ENCODE measurements at places on chromosomes 1 and 21. TPM values are rescaled to one million over a fixed set of nuclear protein-coding genes. Genes with fewer than 3 reads are reported as not detected.

- DNase-seq = peak; percentile 67
Measured at GRCh38 chr1:169595764-169596711, 9.8 kb upstream of the F5 start.

DNA sequence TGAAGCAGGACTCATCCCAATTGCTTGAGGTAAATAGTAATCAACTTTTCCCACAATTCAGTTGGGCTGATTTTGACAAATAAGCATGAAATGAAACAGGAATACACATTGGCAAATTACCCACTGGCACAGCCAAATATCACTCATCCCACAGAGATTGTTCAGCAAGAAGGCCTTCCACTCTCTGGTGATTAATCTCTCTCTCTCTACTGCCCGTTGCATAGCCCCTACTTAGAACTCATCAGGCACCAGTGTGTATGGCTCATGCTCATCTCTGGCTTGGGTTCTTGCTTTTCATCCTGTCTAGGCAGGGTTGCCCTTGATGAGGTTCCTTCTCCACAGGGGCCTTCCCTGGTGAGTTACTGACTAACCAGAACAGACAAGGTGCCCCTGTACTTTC lies 1.1 kb downstream of the BSDC1 start:
- no peak for DNase-seq

GRCh38 chr1:172185211-172185610 lies 235.3 kb upstream of the C1orf105 start:
- no peak for DNase-seq

DNA sequence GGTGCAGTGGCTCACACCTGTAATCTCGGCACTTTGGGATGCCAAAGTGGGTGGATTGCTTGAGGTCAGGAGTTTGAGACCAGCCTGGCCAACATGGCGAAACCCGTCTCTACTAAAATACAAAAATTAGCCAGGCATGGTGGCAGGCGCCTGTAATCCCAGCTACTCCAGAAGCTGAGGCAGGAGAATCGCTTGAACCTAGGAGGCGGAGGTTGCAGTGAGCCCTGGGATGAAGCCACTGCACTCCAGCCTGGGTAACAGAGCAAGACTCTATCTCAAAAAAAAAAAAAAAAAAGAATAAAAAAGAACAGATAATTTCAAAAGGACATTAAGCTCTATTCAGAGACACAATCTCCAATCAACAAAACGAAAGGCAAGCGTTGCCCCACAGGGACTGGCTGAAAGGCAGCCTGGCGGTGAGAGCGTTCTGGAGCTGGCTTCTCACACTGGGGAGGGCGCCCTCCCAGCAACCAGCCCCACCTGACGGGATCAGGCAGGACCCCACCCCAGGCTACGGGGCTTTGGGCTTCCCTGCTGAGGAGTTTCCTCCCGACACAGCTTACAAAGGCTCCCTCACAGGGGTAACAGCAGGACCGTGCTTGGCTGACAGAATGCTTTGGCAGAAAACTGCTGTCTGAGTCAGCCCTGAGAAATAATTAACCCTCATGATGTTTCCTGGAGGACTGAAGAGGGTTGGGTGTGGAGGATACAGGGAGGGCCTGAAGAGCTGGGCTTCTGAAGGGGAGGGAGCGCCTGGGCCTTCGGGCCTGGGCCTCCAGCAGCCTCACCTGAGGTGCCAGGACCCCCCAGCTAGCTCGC lies 31.1 kb upstream of the SRP9 start:
- peak; percentile 95 for DNase-seq

- DNase-seq = no peak
Measured at GRCh38 chr1:71510725-71511124, 429.9 kb upstream of the ZRANB2 start.

GRCh38 chr1:179709841-179710329 lies 33.2 kb upstream of the FAM163A start:
- no peak for DNase-seq

GRCh38 chr1:188237573-188238348 lies 1409.0 kb downstream of the PLA2G4A start:
- peak; percentile 77 for DNase-seq

- no peak for DNase-seq
Measured at GRCh38 chr1:214603819-214604252, 841 bp downstream of the CENPF start.

- no peak for DNase-seq
Measured at GRCh38 chr1:29044010-29044409, 79.7 kb downstream of the TMEM200B start.

DNA sequence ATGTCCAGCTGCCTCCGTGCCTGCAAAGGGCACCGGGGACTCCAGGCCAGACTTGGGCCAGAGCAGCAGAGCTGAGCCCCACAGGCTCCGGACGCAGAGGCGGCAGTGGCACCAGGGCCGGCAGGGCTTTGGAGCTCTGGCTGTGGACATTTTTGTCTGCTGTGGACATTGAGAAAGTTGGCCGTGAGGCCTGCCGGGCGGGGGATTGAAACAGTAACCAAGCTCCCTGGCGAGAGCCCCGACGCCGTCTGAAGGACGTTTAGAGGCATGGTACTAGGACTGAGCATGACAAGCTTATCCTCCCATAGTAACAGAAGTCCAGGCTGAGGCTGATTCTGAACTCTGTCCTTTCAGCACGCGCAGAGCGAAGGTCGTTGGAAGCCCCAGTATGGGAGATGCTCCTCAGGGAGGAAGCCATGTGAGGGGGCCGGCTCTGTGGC lies 323.8 kb downstream of the AMY1C start:
- no peak for DNase-seq

DNA sequence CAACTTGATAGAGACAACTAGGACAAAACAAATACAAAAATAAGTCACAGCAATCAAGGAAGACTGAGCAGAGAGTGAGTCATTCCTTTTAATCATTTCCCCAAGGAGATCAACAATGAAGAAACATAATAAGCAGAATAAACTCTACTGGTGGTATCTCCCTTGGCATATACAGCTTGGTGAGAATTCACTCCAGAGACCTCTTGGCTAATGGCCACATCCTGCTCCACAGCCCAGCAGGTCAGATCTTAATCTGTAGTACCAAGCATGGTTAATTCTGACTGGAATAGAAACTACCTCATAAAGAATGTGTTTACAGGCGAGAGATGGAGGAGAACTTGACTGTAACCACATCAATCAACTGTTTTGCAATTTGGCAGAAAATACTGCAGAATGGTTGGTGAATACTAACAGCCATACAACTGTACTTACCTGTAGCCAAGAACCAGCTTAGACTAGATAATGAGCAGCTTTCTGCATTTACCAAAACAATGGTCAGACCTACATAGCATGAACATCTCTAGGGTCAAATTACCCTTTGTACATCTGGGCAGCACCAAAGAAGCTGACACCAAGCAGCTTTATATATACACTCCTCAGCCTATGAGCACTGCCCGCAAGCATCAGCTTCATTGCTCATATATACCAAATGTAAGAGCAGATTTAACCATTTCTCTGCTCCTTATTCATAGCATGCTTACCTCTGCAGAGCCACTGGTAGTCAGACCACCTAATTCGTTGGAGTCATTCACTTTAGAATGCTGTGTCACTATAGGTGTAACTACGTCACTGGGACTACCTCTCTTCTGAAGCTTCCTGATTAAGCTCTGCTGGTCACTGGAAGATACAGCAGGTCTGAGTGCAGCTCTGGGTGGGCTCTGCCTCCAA lies 51.0 kb downstream of the KIAA0319L start:
- peak; percentile 96 for DNase-seq

DNA sequence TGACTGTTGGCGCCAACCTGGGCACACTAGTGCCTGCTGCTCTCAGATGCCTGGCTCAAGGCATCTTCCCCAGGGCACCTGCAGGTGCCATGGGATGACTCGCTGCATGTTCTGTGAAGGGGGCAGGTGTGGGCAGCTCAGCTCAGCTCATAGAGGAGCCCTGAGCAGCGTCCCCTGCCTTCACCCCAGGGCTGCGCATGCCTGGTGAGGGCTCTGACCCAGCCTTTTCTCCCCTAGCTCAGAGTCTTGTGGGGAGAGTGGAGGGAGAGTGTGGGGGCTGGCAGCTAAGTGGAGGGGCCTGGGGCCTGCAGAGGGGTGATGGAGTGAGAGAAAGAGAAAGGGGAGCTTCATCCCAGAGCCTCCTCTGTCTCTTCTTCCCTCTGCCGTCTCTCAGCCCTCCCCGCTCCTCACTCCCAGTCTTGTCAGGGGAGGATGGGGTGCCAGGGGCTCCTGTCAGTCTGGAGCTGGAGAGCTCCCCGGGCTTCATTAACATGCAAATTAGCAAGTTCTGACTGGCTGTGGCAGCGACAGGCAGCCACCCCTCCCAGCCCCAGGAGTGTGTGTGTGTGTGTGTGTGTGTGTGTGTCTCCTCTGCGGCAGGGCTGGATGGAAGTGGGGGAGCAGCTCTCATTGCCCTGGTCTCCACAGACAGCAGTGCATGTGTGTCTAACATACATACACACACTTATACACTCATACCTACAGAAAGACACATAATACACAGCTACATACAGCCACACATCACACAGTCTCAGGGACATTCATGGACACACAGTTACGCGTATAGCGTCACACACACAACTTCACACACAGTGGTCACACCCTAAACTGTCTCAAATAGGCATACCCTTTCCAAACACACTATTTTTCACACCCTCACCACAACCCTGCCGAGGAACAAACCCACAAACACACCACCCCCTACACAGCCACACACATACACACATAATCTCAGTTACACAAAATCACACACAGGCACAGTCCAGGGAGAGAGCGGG lies 34.0 kb downstream of the FOXO6 start:
- DNase-seq = no peak

- DNase-seq = peak; percentile 96
Measured at GRCh38 chr1:41418857-41419583, 57.8 kb downstream of the FOXO6 start.

DNA sequence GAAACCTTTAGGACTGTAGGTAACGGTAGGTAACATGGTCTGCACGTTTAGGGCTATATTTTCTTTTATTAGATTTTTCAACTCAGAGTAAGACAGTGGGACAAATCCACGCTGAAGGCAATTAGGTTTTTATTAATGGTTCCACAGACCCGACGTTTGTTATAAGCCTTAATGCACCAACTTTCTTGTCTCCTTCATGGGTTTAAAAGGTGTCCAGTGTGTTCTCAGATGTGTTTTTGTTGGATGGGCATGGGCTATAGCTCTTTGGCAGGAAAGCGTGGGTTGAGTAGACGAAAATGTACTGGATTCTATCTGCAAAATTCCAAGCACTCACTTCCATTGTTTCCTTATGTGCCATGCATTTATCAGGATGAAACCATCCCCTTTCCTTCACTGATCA lies 88.0 kb upstream of the SIM2 start:
- DNase-seq = no peak

DNA sequence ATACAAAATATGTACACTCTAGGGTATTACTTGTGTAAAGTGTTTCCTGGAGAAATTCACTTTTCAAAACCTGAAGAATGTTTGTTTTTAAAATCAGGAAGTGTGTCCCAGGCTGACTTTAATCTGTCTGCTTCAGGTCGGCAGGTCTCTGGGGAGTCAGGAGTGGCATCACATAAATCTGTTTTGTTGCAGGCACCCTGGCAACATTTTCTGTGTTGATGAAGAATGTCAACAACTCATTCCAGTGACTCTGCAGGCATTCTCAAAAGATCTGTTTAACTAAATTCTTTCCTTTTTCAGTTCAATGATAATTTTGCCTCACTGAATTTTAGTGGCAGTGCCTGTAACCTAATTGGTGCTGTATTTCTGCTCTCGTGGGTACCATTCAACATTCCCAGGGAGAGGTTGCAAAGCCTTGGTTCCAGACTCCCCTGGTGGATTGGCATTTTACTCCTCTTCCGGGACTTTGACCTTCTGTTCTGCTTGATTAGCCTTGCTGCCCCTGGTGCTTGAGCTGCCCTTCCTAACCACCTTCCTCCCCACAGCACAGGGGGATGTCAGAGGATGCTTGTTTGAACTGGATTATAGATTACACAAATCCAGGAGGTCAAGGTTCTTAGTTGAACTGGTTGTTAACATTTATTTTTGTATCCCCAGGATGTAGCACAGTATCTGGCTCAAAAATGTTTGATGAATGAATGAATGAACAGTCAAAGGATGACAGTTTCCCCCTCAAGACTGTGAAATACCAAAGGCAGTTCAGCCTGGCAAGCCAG lies 55.4 kb upstream of the LPGAT1 start:
- no peak for DNase-seq

DNA sequence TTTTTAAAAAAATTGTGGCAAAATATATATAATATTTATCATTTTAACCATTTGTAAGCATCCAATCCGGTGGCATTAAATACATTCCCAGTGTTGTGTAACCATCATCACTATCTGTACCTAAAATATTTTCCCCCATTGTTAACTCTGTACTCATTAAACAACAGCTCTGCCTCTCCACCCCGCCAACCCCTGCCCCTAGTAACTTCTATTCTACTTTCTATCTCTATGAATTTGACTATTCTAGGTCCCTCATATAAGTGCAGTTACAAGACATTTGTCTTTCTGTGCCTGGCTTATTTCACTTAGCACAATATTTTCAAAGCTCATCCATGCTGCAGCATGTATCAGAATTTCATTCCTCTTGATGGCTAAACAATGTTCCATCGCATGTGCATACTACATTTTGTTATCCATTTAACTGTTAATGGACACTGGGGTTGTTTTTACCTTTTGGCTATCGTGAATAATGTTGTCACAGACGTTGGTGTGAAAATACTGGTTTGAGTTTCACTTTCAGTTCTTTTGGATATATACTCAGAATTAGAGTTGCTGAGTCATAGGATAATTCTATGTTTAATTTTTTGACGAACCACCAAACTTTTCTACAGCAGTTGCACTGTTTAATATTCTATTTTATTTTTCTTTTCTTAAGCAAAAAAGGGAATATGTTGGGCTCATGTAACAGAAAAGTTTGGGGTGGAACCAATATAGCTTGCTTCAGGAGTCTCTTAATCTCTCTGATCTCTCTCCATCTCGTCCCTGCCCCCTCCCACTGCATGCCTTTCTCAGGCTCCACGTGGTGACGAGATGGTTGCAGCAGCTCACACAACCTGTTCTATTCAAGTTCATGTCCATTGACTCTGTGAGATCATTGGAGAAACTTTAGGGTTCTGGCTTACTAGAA lies 25.2 kb upstream of the RCAN1 start:
- no peak for DNase-seq

GRCh38 chr1:110293601-110294104 lies 45.5 kb upstream of the RBM15 start:
- DNase-seq = no peak

GRCh38 chr1:76185207-76185606 lies 110.7 kb downstream of the ST6GALNAC3 start:
- DNase-seq = no peak

- no peak for DNase-seq
Measured at GRCh38 chr1:20558191-20558590, 5.8 kb downstream of the FAM43B start.

GRCh38 chr1:88802950-88803349 lies 88.4 kb downstream of the GTF2B start:
- DNase-seq = peak; percentile 51

GRCh38 chr1:21845646-21846641 lies 33.9 kb downstream of the LDLRAD2 start:
- no peak for DNase-seq

- no peak for DNase-seq
Measured at GRCh38 chr1:96292141-96292540, 429.4 kb upstream of the PTBP2 start.

LAMB3 gene
- total RNA-seq = 650 TPM

ANKRD65 gene
- 0.18 TPM for total RNA-seq

CADM3 gene
- not detected for total RNA-seq

APOBEC4 gene
- total RNA-seq = not detected

GIPC2 gene
- not detected for total RNA-seq

HAO2 gene
- total RNA-seq = not detected

LIN9 gene
- total RNA-seq = 21.9 TPM

PPIH gene
- 103 TPM for total RNA-seq

NPPB gene
- total RNA-seq = not detected

C1orf105 gene
- not detected for total RNA-seq

GJA9 gene
- total RNA-seq = not detected

LRRIQ3 gene
- 0.95 TPM for total RNA-seq

CR1L gene
- not detected for total RNA-seq

ELF3 gene
- 460 TPM for total RNA-seq

STK40 gene
- total RNA-seq = 15.9 TPM

ATAD3C gene
- 1.4 TPM for total RNA-seq
